ENCODE measurements at places on chromosomes 7 and 10. TPM values are rescaled to one million over a fixed set of nuclear protein-coding genes. Genes with fewer than 3 reads are reported as not detected.

VWDE gene
- 0.74 TPM for total RNA-seq

ANKRD61 gene
- total RNA-seq: not detected

- H3K36me3 ChIP-seq: no peaks in the 10 kb centered on the region
- H3K27ac ChIP-seq: no peak overlapping the region
- H3K27me3 ChIP-seq: no peaks in the 10 kb centered on the region
Measured at GRCh38 chr7:2477447-2478398, 1.5 kb upstream of the GRIFIN start.

GRCh38 chr7:44964384-44964830 is 14.4 kb downstream of the MYO1G start:
- peaks cover 15% of the 10 kb centered on the region for H3K36me3 ChIP-seq
- peaks cover 10% of the 10 kb centered on the region for H3K4me1 ChIP-seq
- no peak overlapping the region for H3K4me3 ChIP-seq
- no peak for DNase-seq
- H3K27ac ChIP-seq: no peak overlapping the region

- DNase-seq: no peak
- H3K27ac ChIP-seq: no peak overlapping the region
- peaks cover 14% of the 10 kb centered on the region for H3K4me1 ChIP-seq
Measured at GRCh38 chr7:1919539-1920265, 249.6 kb downstream of the ELFN1 start.

DNA sequence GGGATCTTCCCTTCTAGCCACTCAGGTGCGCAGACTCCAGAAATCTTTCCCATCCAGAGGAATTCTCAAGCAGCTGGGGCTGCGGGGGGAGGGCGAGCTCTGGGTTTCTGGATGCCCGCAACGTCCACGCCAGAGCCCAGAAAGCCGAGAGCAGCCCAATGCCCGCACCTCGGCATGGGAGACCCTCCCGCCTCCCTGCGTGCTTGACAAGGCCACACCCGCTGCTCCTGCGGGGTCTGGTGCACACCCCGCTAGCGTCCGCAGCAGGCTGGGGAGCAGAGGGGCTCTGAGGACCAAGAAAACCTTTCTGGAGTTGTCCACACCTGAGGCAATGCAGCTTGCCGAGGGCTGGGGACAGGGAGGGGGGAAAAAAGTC is 66.2 kb downstream of the SLC29A4 start:
- no peak overlapping the region for H3K4me3 ChIP-seq
- DNase-seq: no peak
- H3K36me3 ChIP-seq: peaks cover 1% of the 10 kb centered on the region
- H3K27ac ChIP-seq: no peak overlapping the region
- no peaks in the 10 kb centered on the region for H3K4me1 ChIP-seq

- DNase-seq: no peak
- no peak overlapping the region for H3K4me3 ChIP-seq
- no peaks in the 10 kb centered on the region for H3K27me3 ChIP-seq
- H3K36me3 ChIP-seq: no peaks in the 10 kb centered on the region
- H3K27ac ChIP-seq: no peak overlapping the region
Measured at GRCh38 chr10:3452683-3453361, 280.2 kb upstream of the PITRM1 start.

All from GM12878 (cell line).